ENCODE measurements at places on chromosomes 3 and 15. TPM values are rescaled to one million over a fixed set of nuclear protein-coding genes. Genes with fewer than 3 reads are reported as not detected.

Gene SUSD5
- total RNA-seq = not detected

Gene SAMD7
- total RNA-seq = not detected

Gene USP4
- 40.5 TPM for total RNA-seq

Gene MED12L
- total RNA-seq = 0.14 TPM

Gene SYNPR
- not detected for total RNA-seq

Gene FETUB
- total RNA-seq = not detected

Gene FRMD4B
- 70.1 TPM for total RNA-seq

Gene CNTN4
- not detected for total RNA-seq

Gene DNAH1
- total RNA-seq = 1.9 TPM

Gene MYO5C
- total RNA-seq = 10.6 TPM

Gene PLSCR5
- not detected for total RNA-seq

Gene TUSC7
- not detected for total RNA-seq

Gene ARGFX
- total RNA-seq = not detected

Gene COL8A1
- total RNA-seq = 4.0 TPM

Gene GOLGA8R
- total RNA-seq = 1.6 TPM

Gene EHD4
- total RNA-seq = 41.3 TPM

Gene SLC33A1
- total RNA-seq = 81.7 TPM

Gene RPL29
- total RNA-seq = 989 TPM

Gene NUP210
- total RNA-seq = under 0.01 TPM

Gene STRA6
- total RNA-seq = 3.5 TPM

Gene CELSR3
- total RNA-seq = 1.8 TPM

Gene WDR72
- 0.07 TPM for total RNA-seq

Gene TIGIT
- total RNA-seq = not detected

Gene LRRFIP2
- 83.8 TPM for total RNA-seq

Gene ACVR2B
- total RNA-seq = 7.5 TPM

Gene SLITRK3
- total RNA-seq = not detected

Gene RNF123
- 22.9 TPM for total RNA-seq

Gene OR5H1
- not detected for total RNA-seq

Gene ARIH1
- 102 TPM for total RNA-seq

Gene LMAN1L
- not detected for total RNA-seq

Gene RAB6B
- 0.64 TPM for total RNA-seq

Gene PPIP5K1
- 53.3 TPM for total RNA-seq

Gene PARP14
- total RNA-seq = 17.8 TPM

Gene ARHGAP31
- total RNA-seq = 0.85 TPM

Gene WDR93
- total RNA-seq = not detected

Gene RPL39L
- 21.2 TPM for total RNA-seq

Gene GJD2
- not detected for total RNA-seq

Gene CPLX3
- not detected for total RNA-seq

Gene ALPK3
- total RNA-seq = under 0.01 TPM

Gene THSD4
- total RNA-seq = 49.5 TPM

Gene RASGRP1
- total RNA-seq = 0.50 TPM

Gene GADL1
- total RNA-seq = not detected

Gene KCNMB3
- 0.34 TPM for total RNA-seq

Gene ZNF80
- not detected for total RNA-seq

Gene CCR9
- total RNA-seq = not detected

Gene MGLL
- 35.9 TPM for total RNA-seq

Gene FOXL2
- total RNA-seq = 1.1 TPM

Gene PLXNA1
- 139 TPM for total RNA-seq

Gene TYRO3
- 9.3 TPM for total RNA-seq

Gene OIP5
- total RNA-seq = 0.28 TPM

Gene PYGO1
- total RNA-seq = 2.8 TPM

Gene SPINK8
- not detected for total RNA-seq

Gene ALG1L2
- total RNA-seq = not detected

Gene TTC21A
- total RNA-seq = 0.34 TPM

Gene VILL
- total RNA-seq = 45.5 TPM

Gene TTLL13
- total RNA-seq = 0.07 TPM

Gene ZPLD1
- 0.07 TPM for total RNA-seq

Gene CTXND1
- total RNA-seq = not detected
